ENCODE measurements at places on chromosomes 2 and 18. TPM values are rescaled to one million over a fixed set of nuclear protein-coding genes. Genes with fewer than 3 reads are reported as not detected.

The C18orf54 gene
- total RNA-seq = 3.2 TPM

The NTSR2 gene
- total RNA-seq = not detected

The CDH19 gene
- not detected for total RNA-seq

The SPP2 gene
- total RNA-seq = not detected

The GPAT2 gene
- under 0.01 TPM for total RNA-seq

The DNER gene
- 0.65 TPM for total RNA-seq

The PROM2 gene
- 1.0 TPM for total RNA-seq

The VIT gene
- not detected for total RNA-seq

The GPR75 gene
- 0.98 TPM for total RNA-seq

The C2orf80 gene
- total RNA-seq = not detected

The DSC2 gene
- total RNA-seq = 10.4 TPM

The DSG4 gene
- under 0.01 TPM for total RNA-seq

The ADD2 gene
- total RNA-seq = 5.2 TPM

The NXPH2 gene
- 0.25 TPM for total RNA-seq

The DNAJC5G gene
- total RNA-seq = not detected

The FZD7 gene
- total RNA-seq = 38.5 TPM

The IL18R1 gene
- 0.49 TPM for total RNA-seq

The CFC1 gene
- not detected for total RNA-seq

The RIT2 gene
- not detected for total RNA-seq

The TUBA4B gene
- total RNA-seq = not detected

The SKOR2 gene
- not detected for total RNA-seq

The PDE11A gene
- 0.81 TPM for total RNA-seq

The MYCN gene
- 1.1 TPM for total RNA-seq

The ALPI gene
- not detected for total RNA-seq

The RESP18 gene
- not detected for total RNA-seq

The PROKR1 gene
- total RNA-seq = not detected

The NEDD4L gene
- 39.8 TPM for total RNA-seq

The LAMA3 gene
- total RNA-seq = 45.0 TPM

The NYAP2 gene
- total RNA-seq = not detected

The AQP12B gene
- not detected for total RNA-seq

The FOXI3 gene
- not detected for total RNA-seq

The HAAO gene
- total RNA-seq = 1.9 TPM

The SERPINB11 gene
- total RNA-seq = not detected

The SPATS2L gene
- 85.2 TPM for total RNA-seq

The ITPRIPL1 gene
- total RNA-seq = 5.5 TPM

The NT5DC4 gene
- not detected for total RNA-seq

The GPR17 gene
- total RNA-seq = not detected

The MOCOS gene
- total RNA-seq = 8.6 TPM

The CFAP53 gene
- 0.38 TPM for total RNA-seq

The ZNF892 gene
- total RNA-seq = 3.7 TPM

The PPP1R1C gene
- total RNA-seq = 1.3 TPM

The ALPP gene
- total RNA-seq = not detected

The PLCL1 gene
- total RNA-seq = under 0.01 TPM

The BCL2L11 gene
- 11.7 TPM for total RNA-seq

The GLI2 gene
- 25.5 TPM for total RNA-seq

The FTCDNL1 gene
- total RNA-seq = 0.49 TPM

The FEZ2 gene
- 21.0 TPM for total RNA-seq

The SCN9A gene
- total RNA-seq = 1.8 TPM

The DHRS9 gene
- not detected for total RNA-seq

The UNC80 gene
- not detected for total RNA-seq

The L3MBTL4 gene
- 0.65 TPM for total RNA-seq

The CYRIA gene
- 4.3 TPM for total RNA-seq

The STARD6 gene
- not detected for total RNA-seq

The PLGLB1 gene
- 0.63 TPM for total RNA-seq

The MAL gene
- total RNA-seq = 0.98 TPM

The CCDC68 gene
- total RNA-seq = 1.0 TPM

The VAMP8 gene
- total RNA-seq = 26.7 TPM

The CYP26B1 gene
- 0.51 TPM for total RNA-seq

The CEP68 gene
- 10.3 TPM for total RNA-seq
